Motor neuron (in vitro differentiated cells): ENCODE measurements at places on chromosomes 5 and 9.

DNA sequence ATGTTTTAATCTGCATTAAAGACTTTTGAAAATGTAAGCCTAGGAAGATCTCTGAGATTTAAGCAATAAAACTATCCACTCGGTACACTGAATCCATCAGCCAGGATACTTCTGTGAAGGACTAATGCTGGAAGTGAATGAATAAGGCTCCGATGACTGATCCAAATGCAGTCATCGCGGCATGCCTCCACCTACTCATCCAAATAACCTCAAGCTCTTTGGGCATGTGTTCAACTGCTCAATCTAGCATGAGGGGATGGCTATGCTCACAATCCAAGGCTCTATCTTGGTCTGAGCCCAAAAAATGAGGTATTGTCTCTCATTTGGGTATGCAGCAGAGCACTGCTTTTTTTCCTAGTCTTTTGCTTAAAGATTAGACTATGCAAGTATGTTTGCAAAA is 19.2 kb downstream of the MARCHF3 start:
- peak; percentile 71 for ATAC-seq

GRCh38 chr9:85223506-85224125 is 518.1 kb downstream of the AGTPBP1 start:
- no peak for ATAC-seq

DNA sequence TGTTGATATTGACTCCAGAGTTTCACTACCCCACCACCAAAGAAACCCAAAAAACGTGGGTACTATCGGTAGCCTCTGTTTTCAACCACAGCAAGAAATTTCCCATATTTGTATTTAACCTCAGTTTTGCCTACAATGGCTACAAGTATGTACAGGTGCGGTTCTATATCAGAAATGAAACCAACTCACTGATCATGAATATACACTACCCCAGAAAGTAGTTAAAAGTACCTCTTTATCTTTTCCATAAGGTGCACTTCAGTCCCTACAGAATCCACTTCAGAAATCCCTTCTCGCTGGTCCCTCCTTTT is 140.6 kb upstream of the SLC12A2 start:
- ATAC-seq, result no peak

DNA sequence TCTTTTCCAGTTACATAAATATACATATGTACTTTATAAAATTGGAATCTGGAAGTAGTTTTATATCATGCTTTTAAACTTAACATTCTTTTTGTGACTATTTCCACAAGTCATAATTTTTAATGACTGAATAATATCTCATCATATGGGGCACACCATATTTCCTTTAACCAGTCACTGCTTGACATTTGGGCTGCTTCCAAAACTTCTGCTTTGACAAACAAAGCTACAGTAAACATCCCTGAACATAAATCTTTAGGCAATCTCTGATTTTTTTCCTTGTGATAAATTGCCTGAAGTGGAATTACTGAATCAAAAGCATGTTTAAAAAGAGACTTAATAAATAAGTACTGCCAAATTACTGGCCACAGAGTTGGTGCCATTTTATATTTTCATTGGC is 178.0 kb downstream of the FSTL4 start:
- no peak for ATAC-seq

GRCh38 chr5:134769206-134769605 is 10.6 kb downstream of the DDX46 start:
- no peak for ATAC-seq
